ENCODE measurements at places on chromosomes 7 and 10.
A peak's percentile ranks its signal among the peaks of the same experiment; 100 is the strongest.

DNA sequence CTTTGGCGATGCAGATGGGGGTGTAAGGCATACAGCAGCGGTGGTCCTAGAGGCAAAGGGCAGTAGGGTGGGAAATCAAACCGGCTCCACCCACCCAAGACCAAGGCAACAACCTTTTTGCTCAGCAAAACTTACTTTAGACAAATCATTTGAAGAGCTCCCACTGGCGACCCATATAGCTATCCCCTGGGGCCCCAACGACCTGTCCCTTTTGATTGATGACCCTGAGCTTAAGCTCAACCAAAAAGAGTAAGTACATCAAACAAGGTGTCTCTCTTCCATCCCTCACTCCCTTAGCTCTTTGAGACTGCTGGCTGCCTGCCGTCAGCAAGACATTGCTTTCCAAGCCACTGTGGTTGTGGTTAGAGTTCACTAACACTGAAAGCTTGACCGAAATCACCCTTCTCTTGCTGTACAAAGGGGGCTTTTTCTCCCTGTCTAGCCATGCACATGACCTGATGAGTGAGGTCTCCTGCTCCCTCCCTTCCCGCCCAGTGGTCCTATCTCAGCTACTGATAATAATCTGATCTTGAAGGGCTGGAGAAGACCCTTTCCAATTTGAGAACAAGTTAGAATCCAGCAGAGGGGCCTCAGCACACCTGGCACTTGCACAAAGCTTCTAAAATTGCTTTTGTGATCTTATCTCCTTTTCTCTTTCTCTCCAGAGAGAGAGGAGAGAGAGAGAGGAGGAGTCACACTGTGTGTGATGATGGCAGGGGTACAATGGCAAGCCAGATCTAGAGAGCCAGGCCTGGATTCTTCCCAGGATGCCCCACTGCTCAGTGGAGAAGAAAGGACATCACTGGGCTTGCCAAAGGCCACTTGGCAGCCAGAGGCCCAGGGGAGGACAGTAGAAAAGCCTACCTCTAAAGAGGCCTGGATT is 42.2 kb downstream of the XPNPEP1 start:
- DNase-seq, result no peak

- DNase-seq, result no peak
Measured at GRCh38 chr10:12067336-12067735, 1.4 kb upstream of the DHTKD1 start.

- no peak for DNase-seq
Measured at GRCh38 chr10:73819513-73820093, 8.2 kb upstream of the NDST2 start.

DNA sequence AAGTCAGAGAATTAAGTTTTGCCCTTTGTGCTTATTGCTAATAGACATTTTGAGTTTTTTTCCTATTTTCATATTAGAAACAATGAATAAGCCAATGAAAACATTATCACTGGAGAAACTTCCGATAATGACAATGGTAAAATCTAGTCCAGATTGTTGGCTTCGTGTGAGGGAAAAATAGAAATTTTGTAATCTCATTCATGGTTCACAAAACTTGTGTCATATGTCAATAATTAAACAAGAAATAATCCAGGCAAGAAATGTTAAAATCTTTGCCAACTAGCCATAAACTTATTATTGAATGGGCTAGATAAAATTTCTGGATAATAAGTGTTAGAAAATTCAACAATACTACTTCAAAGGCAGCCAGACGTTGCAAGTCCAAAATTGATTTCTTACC is 36.6 kb downstream of the RNLS start:
- no peak for DNase-seq

DNA sequence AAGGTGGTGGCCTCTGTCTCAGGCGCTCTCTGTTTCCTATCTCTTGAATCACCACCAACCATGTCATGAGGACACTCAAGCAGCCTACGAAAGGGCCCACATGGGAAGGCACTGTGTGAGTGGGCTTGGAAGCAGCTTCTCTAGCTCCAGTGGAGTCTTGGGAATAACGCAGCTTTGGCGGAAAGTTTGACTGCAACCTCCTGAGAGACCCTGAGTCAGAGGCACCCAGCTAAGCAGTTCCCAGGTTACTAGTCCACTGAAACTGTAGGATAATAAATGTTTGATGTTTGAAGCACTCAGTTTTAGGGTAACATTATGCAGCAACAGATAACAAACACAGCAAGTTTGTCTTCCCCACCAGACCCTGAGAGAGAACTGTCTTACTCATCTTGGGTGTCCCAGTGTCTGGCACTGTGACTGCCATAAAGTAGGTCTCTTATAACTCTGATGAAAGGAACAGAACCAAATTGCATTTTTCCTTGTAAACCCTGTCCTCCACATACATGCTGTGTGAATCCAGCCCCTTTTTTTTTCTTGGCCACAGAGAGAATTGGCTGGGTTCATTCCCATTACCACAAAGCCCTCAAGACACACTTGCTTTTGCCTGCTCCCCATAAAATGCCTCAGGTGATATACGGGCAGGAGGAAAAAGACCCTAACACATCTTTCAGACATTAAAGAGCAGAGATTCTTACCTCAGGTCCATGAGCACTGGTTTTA is 185.5 kb downstream of the ZNF365 start:
- no peak for DNase-seq

DNA sequence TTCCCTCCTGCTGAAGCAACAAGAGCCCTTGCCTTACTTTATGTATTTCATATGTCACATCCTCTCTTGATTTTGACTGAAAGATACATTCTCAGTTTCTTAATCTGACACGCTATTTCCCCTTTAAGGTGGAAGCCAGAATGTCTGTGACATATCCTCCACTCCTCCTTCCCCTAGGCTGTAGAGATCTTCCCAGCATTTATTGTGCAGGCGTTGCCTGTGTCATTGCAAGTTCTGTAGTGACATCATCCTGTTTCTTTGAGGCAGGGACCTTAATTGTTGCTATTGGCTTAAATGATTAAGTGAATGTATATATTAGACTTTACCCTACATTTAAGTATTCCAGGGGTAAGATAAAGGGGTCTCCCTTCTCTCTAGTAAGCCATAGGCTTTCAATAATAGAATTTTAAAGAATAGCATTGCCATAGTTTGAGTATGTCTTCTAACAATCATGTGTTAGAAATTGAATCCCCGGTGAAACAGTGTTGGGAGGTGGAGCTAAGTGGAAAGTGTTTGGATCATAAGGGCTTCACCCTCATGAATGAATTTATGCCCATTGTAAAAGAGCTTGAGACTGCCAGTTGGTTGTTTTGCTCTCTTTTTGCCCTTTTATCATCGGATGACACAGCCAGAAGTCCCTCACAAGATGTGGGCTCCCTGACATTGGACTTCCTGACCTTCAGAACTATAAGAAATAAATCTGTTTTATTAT is 189.5 kb upstream of the CDC14C start:
- no peak for DNase-seq

DNA sequence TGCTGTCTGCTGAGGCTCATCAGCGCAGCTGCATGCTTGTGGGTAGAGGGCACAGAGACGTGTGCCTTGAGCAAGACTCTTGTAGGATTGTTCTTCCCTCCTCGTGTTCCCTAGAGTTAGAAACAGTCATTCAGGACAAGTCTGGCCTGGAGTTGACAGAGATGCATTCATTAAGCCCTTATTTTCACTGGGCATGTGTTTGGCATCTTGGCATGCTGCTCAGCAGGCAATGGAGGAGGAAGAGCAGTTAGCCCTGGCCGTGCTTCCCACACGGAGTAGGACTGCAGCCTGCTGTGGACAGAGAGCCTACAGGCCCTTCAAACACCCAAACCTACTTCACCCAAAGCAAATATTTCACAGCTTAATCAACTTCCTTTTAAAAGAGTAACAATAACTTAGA is 73.0 kb upstream of the GJD4 start:
- DNase-seq, result no peak

DNA sequence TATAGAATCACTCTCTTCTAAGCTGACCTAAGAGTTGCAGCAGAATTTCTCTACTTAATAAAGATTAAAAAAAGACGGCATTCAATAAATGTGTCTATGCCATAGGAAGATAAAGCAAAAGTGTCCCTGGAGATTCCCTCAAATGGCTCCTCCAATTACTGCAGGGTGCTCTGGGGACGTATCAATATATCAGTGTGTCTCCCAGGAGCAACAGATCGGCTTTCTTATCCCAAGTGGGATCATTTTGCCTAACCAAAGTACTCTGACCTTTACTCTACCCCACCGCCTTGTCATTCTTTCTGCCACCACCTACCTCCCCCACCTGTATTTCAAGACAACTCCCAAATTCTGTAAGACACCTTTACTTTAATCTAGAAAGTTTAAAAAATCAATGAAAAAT is 202.0 kb upstream of the SEMA3C start:
- DNase-seq, result no peak

DNA sequence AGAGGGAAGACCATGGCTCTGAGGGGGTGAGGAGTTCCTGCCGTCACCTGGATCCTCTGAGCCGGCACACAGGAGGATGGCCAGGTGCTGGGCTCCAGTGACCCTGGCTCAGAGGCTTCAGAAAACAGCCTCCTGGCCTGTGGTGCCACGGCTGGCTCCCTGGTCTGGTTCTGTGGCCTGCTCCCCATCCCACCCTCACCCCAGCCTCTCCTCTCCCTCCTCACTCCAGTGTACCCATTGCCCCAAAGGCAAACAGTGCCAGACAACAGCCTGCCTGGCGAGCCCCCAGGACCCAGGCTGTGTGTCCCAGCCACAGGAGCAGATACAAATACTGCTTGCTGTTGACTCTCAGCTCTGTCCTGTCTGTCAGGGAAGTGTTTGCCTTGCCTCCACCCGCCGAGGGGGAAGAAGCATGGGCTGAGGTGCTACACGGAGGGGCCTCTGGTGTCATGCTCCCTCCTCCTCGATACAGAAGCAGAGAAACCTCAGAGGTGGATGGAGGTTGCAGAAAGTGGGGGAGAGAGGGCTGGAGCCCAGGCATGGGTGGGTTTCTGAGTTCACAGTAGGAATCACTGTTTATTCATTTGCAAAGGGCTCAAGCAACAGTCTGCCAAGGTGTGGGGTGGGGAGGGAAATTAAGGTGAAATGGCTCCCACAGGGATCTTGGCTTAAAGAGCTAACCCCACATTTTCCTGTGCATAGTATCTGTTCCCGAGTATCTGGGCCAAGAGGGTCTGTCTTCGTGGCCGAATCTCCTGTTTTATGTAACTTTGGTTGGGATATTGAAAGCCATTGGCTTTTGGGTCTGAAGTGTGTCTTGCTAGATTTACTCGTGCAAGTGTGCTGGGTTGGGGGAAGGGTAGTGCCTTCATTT is 5.5 kb downstream of the ADRA2A start:
- no peak for DNase-seq

- DNase-seq, result no peak
Measured at GRCh38 chr7:18016547-18017444, 10.8 kb downstream of the PRPS1L1 start.

GRCh38 chr10:91043173-91043910 is 122.5 kb upstream of the ANKRD1 start:
- no peak for DNase-seq

- peak; percentile 54 for DNase-seq
Measured at GRCh38 chr7:105806592-105807447, 69.6 kb downstream of the ATXN7L1 start.

DNA sequence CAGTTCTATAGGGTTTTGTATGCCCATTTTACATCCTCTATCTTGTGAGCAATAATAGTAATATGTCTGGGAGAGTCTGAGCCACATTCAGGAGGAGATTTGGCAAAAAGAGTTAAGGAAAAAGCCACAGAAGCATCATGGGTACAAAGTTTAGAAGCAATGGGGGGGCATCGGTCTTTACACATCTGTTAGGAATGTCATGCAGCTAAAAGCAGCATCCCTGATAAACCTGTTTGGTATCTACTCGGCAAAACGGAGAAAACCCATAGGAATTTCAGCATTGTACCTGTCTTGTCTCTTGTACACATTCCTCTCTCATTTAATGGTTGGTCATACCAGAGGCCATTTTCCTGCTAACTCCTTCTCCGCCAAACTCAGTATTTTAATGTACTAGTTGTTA is 12.5 kb upstream of the HERPUD2 start:
- no peak for DNase-seq

GRCh38 chr7:28595076-28595475 is 182.8 kb downstream of the CREB5 start:
- no peak for DNase-seq

- DNase-seq, result no peak
Measured at GRCh38 chr10:31359979-31360378, 41.0 kb downstream of the ZEB1 start.

GRCh38 chr7:135200821-135201331 is 10.4 kb downstream of the WDR91 start:
- no peak for DNase-seq

DNA sequence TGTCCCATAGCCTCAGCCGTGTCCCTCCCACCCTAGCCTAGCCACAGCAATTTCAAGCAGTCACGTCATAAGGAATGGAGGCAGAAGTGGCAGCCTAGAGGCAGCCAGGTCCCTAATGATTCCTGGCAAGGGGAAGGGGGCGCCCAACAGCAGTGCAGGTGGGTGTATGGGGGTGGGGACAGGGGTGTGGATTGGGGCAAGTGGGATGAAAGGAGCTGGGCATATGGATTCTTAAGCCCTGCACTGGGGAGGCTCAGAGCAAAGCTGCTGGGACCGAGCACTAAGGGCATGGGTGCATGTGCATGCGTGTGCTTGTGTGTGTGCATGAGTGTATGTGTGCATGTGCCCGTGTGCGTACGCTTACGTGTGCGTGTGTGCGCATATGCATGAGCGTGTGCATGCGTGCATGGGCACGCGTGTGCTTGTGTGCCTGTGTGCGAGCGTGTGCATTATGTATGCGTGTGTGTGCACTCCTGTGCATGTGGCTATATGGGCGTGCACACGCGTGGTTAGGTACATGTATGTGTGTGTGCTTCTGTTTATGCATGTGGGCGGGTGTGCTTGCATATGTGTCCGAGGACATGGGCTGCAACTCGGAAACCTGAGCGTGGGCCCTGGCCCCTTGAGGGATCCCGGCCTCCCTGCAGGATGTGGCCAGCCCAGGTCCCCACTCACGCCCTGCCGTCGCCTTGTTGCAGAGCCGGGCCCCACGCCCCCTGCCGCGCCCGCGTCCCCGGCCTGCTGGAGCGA is 34.1 kb downstream of the SH2B2 start:
- DNase-seq, result no peak

Data from activated CD4-positive, alpha-beta T cell treated with anti-CD3 and anti-CD28 coated beads, Interleukin-2, amount 50 U/mL, for 4 hours (primary cell).